ENCODE measurements at places on chromosomes 2 and 18.

DNA sequence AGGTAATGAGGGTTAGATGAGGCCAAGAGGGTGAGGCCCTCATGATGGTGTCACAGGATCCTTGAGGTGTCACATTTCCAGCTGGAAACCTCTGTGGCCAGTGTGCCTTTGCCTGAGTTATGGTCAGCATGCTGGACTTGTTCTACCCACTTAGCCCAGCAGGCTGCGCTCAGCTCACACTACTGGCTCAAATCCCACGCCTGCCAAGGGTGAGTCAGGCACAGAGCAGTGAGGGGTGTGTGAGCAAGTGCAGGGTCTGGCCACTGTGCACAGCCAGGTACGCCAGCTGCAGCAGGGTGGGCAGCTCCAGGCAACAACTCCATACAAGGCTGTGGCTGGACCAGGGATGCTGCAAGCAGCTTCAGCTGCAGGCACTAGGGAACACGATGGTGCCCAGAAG is 616.6 kb upstream of the FSHR start:
- no peak for DNase-seq

DNA sequence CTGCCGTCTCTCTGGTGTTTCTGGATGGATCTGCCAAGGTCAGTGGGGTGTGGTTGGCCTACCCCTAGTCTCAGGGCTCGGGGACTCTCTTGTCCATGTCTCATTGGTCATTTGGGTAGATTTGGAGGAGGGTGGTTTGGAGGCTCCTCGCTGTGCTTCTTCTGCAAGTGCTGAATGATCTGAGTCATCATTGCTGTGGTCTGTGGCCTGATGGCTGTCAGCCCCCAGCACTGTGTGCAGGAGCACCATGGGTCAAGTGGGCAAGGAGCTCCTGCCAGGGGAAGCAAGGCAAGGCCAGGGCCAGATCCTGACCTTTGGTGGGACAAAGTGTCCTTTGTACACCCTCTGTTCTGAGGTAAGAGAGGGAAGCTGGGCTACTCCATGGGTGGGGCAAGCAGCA is 221.8 kb downstream of the FHOD3 start:
- DNase-seq: no peak

DNA sequence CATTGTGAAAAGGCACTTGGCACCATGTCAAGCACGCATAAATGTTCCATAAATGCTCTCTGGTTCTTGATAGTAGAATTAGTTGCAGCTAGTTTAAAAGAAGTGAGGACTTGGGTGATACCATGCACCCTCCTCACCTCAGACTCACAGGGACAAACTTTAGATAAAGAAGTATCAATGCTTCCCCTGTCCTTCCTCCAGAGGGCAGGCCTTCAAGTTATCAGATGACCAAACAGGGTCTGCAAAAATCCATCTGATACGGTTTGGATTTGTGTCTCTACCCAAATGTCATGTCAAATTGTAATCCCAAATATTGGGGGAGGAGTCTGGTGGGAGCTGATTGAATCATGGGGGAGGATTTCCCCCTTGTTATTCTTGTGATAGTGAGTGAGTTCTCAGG is 54.1 kb downstream of the C1QL2 start:
- DNase-seq: no peak

- DNase-seq: no peak
Observed at GRCh38 chr2:28927469-28927868, 33.0 kb downstream of the WDR43 start.

GRCh38 chr2:213065583-213066442 is 85.6 kb downstream of the IKZF2 start:
- no peak for DNase-seq

DNA sequence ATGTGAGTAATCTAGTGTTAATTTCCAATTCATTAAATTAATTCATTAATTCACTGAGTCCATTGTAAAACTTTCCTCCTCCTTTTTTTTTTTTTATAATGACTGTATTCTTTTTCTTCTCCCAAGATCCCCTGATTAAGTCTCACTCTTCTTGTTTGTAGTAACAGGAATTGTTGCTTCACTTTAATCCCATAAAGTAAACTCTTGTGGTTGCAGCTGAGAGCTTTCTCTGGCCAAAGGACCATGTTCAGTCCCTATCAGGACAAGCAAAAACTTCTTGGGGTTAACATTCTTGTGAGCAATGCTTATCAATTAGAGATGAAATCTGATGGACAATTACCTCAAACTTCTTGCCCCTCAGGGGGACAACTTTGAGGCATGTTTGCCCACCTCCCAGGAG is 400.2 kb upstream of the SPHKAP start:
- no peak for DNase-seq

GRCh38 chr2:127108090-127108523 is 1.2 kb upstream of the BIN1 start:
- DNase-seq: no peak

DNA sequence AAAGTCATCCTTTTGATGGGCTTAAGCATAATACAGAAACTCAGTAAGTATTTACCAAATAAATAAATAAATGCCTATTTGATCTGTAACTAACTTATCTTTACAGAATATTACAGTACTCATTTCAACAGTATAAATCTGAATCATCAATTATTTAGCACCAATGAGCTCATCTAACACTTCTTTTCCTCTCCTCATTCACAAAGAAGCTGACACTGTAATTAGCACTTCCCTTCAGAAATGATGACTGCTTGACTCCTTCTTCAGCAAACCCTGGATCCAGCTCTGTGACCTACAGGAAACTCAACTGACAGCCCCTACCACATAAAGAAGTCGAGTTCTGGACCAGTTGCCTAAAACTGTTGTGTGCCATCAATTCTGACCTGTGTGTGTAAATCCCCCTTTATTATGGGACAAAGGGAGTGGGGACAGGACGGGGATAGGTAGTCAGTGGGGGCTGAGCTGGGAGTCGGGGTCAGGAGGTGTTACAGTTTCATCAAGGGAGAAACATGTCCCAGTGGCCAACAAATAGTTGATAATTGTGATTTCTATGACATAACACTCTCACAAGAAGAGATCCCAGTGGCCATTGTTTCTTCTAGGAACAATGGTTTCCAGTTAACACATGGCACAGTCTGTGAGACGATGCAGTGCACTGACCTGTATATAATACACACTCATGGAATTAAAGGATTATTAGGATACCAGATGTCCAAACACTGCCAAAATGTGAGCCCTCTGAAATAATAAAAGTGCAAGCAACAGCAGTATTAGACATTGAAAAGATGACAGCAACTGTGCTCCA is 68.7 kb downstream of the STK39 start:
- DNase-seq: no peak

DNA sequence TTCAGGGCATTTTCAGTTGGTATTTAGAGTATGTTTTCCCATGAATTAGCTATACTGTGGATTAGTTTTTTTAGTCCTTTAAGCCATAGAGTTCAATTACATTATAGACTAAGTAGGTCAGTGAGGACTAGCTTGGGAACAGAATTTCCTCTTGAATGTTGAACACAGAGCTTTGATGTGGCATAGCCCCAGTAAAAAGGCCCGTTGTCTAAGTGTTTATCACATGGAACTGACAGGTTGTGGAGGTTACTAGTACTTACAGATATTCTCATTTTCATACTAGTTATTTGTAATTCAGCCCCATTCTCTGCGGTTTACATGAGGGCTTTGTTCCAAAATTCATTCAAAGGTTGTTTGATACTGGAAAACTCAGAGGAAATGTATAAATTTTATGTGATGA is 6.2 kb downstream of the INSIG2 start:
- no peak for DNase-seq

DNA sequence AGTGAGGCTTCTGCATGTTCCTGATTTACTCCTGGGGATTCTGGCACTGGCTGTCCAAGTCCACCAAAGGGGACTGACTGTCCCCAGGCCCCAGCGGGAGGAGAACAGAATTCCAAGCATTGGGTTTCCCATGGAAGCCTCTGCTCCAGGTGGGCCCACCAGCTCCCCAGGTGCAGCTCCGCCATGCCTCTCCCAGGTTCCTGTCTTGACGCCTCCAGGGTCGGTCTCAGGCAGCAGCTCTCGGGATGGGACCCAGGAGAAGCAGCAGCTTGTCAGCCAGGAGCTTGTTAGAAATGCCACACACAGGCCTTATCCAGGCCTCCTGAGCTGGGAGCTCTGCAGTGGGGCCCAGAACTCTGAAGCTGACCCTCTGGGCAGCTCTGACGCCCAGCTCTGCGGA is 47.9 kb downstream of the DCDC2C start:
- no peak for DNase-seq

GRCh38 chr2:230589025-230589424 is 123.6 kb upstream of the CAB39 start:
- DNase-seq: no peak

- DNase-seq: no peak
Observed at GRCh38 chr2:95359501-95359930, 43.0 kb upstream of the FAHD2A start.

DNA sequence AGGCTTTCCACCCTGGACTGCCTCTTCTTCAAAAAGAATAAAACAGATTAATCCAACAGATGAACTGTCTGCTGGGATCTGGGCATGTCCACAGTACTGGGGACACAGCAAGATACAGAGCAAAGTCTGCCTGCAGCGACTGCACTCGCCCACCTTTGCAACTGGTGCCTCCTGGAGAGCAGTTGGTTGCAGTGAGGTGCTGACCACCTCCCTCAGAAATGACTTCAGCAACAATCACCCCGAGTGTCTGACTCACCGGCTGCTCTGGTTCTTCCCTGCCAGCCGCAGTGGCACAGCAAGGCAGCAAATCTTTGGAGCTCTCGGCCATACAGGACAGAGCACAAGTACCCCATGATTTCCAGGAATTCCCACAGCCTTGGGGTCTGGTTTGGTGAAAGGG is 179.7 kb downstream of the ANAPC1 start:
- DNase-seq: no peak

DNA sequence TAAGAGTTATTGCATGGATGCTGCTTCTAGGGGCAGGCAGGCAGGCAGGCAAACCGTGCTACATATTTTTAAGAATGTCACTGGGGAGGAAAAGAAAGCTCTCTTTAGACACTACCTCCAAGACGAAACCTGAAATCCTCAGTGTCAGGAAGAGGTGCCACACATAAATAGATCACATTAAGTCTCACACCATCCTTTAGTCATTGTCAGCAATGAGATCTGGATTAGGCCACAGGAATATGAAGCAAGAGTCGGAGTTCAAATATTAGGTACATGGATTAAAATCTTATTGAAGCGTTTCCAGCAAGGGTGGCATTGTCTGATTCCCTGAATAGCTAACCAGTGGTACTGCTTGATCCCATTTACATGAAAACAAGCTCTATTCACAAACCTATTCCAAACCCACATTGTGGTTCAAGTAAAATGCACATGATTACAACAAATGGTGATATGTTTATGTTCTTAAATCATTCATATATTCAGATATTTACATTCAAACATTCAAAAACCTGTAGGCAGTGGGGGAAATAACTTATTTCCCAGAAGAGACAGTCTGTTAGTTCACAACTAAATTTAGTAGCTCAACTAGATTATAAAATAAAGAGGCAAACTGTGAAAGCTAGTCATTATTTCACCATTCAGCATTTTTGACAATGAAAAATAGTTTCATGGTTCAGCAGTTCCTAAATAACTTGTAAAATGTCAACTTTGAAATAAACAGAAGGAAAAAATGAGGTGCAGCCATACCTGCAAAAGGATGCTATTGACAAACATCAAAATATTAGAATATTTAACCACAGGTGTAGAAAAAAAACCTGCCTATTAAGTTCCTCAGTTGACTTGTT is 195.4 kb upstream of the SIX3 start:
- DNase-seq: no peak

GRCh38 chr2:229686122-229686919 is 28.0 kb downstream of the DNER start:
- DNase-seq: no peak

GRCh38 chr2:136572335-136572734 is 193.0 kb upstream of the THSD7B start:
- DNase-seq: no peak

- no peak for DNase-seq
Observed at GRCh38 chr2:40474306-40474705, 22.4 kb upstream of the SLC8A1 start.

GRCh38 chr18:51621864-51622160 is 424.3 kb upstream of the MEX3C start:
- no peak for DNase-seq
